ENCODE measurements at places on chromosomes 5 and 9.

GRCh38 chr9:117464941-117465616 lies 50.2 kb upstream of the ASTN2 start:
- DNase-seq = no peak

DNA sequence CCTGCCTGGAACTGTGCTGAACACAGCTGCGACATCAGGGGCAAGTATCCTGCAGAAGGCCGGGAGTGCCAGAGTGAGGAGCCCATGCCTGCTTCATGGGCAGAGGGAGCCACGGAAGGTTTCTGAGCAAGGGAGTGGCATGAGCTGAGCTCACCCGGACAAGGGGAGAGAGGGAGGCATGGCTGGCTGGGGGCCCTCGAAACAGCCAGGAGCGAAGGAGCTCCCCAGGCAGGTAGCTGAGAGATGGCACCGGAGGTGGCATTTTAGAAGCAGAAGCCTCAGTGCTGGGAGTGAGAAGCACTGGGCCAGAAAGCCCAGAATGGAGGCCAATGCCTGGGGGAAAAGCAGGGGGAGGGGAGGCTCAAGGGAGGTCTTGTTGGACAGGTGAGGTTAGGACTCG lies 56.9 kb upstream of the SARDH start:
- no peak for DNase-seq

DNA sequence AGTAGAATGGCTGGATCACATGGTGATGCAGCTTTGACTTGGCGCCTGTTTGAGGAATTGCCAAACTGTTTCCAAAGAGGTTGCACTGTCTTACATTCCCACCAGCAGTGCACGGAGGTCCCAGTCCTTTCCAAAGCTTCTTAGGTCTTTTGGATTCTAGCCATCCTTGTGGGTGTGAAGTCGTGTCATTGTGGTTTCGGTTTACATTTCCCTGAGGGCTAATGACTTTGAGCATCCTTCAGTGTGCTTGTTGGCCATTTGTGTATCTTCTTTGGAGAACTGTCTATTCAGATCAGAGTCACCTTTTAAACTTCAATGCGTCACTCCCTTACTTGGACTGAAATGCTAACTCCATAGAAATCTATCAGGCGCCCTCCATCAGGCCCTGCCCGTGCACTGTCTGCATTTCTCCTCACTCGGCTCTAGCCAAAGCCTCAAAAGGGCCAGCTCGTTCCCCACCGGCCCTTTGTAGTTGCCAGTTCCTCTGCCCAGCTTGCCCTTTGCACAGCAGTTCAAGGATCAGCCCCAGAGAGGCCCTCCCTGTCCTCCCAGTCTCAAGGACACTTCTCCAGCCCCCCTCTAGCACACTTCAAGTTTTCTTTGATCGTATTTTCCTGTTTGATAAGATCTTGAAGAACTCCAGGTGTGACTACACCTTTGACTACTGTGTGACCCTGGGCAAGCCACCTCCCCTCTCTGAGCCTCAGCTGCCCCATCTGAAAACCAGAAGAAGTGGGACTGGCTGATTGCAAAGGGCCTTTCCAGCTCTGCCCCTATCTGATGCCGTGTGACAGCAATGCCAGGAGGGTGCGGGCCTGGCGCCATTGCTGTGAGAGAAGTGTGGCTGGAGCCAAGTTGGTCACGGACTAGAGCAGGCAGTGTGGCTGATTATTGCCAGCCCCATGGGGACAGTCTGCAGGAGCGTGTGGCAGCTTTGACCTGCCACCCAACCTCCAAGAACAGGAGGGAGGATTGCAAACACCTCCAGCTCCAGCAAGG lies 5.6 kb downstream of the HRH2 start:
- DNase-seq = no peak

DNA sequence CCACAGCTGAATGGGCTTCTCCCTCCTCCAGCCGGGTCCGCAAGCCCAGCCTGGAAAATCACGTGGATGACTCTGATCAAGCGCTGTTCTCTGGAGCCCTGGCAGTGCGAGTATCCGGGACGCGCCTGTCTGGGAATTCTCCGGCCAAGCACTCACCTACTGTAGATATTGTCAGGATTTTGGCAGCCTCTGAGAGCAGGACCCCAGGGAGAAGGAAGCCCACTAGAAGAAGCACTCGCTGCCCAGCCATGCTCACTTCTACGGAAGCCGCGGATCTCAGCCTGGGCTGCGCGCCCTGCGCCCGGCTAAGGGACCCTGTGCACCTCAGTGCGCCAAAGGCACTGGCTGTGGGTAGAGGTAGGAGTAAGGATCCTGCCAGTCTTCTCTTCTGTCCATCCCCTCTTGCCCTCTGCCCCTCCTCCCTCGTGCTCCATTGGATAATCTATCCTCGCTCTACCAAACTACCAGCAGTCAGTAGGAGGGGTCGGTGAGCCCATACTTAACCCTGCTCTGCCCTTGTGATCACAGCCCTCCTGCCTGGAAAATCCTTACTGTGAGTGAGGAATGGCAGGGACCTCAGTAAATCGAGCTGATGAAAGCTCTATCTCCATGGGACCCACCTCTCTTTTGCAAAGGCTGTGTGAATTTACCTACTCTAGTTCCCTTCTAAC lies at the start of gene UGT3A2:
Gene UGT3A2, minus strand, starts transcription at position 343 of the 671 bp plus-strand sequence. Its CDS starts 93 bp downstream, at position 250.
- no peak for DNase-seq

DNA sequence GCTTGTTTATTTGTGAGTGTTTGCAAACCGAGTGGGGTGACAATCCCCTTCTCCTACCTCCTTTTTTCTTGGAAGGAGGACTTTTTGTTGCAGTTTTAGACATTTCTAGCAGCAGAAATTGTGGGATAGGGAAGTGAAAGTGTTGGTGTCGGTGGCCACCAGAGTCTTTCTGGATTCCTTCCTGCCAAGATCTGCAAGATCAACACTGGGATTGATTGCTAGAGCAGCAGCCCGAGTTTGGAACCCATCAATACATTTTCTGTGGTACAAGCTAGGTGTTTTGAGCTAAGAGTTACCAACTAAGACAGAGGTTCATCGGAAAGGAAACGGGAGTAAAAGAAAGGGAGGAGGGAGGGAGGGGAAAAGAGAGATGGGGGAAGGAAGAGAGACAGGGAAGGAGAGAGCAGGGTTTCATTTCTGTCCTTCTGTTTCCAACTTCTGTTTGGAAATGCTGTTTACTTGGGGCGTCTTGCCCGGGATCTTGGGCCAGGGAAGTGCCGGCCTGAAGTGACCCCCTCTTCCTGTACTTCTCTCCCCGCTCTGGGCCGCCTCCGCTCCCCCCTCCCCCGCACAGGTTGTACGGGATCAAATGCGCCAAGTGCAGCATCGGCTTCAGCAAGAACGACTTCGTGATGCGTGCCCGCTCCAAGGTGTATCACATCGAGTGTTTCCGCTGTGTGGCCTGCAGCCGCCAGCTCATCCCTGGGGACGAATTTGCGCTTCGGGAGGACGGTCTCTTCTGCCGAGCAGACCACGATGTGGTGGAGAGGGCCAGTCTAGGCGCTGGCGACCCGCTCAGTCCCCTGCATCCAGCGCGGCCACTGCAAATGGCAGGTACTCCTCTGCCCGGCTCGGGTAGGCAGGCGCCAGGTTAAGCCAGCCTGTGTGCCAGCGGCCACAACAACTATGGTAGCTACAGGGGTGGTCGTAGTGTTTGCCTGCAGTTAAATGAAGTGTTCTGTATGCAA lies 4.0 kb downstream of the ISL1 start:
- no peak for DNase-seq

DNA sequence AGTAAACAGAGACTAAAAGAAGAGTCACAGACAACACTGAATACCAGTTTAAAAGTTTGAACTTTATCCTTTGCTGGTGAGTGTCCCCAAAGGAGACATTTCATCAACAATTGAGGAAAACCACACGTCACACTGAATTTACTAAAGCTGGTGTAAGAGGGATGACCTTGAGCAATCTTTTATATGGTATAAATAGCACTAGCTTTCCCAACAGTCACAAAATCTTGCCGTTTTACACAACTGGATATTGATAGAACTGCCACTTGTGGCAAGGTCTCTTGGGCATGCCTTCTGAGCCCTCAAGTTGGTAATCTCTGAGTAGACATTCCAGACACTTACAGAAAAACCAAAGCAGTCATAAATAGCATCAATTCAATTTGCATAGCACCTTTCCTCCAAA lies 311.5 kb upstream of the TARS1 start:
- no peak for DNase-seq
